ENCODE measurements at places on chromosomes 11 and 22.

- DNase-seq = no peak
Measured at GRCh38 chr11:4641501-4641900, 2.3 kb upstream of the OR51E1 start.

DNA sequence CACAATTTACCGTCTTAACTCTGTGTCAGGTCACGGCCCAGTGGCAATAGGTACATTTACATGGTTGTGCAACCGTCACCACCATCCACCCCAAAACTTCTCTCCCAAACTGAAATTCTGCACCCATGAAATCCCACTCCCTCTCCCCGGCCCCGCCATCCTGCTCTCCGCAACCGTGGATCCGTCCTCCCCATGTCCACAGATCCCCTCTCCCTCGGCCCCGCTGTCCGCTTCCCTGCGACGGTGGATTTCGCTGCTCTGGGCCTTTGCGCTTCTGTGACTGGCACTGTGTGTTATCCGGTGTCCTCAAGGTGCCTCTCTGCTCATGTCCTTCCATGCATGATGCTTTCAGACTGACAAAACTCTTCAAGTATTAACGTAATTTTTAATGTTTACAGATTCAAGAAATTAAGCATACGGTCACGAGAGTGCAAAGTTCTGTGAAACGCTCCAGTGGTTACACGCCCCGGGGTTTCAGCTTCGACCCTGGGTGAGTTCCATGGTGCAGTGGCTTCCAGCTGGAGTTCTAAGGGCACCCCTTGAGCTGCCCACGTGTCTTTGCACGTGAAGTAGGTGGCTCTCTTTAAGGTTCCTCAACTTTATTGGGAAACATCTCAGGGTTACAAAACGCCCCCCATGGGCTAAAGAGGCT is 76.4 kb downstream of the KCNQ1 start:
- no peak for DNase-seq

DNA sequence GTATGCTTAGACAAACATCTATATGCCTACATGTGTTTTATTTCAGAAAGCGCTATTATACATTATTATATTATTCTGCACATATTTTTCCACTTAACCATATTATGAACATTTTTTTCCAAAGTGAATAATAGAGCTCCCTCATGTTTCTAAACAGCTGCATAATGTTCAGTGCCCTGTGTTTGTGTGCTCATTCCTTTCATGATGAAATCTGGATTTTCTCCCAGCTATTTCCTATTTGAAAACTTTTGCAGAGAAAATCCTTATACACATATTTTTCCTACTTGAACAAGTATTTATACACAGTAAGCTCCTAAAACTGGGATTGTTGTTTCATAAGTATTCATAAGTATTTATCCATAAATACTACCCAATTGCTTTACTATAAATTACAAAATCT is 18.1 kb upstream of the RFPL2 start:
- DNase-seq = no peak

DNA sequence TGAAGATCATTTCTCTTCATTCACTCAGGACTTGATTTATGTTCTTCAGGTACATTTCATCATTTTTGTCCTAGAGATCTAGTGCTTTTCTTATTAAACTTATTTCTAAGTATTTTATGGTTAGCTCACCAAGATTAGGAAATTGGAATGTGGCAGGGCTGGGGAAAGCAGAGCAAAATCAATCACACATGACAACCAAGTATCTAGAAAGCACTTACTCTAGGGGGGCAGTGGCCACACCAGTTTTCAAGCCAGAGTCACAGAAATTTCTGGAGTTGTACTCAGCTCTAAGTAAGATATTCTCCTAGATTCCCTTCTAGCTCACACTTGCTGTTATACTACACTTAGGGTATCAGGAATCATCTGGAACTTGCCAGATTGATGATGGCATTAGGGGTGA is 33.3 kb upstream of the MYEOV start:
- no peak for DNase-seq

DNA sequence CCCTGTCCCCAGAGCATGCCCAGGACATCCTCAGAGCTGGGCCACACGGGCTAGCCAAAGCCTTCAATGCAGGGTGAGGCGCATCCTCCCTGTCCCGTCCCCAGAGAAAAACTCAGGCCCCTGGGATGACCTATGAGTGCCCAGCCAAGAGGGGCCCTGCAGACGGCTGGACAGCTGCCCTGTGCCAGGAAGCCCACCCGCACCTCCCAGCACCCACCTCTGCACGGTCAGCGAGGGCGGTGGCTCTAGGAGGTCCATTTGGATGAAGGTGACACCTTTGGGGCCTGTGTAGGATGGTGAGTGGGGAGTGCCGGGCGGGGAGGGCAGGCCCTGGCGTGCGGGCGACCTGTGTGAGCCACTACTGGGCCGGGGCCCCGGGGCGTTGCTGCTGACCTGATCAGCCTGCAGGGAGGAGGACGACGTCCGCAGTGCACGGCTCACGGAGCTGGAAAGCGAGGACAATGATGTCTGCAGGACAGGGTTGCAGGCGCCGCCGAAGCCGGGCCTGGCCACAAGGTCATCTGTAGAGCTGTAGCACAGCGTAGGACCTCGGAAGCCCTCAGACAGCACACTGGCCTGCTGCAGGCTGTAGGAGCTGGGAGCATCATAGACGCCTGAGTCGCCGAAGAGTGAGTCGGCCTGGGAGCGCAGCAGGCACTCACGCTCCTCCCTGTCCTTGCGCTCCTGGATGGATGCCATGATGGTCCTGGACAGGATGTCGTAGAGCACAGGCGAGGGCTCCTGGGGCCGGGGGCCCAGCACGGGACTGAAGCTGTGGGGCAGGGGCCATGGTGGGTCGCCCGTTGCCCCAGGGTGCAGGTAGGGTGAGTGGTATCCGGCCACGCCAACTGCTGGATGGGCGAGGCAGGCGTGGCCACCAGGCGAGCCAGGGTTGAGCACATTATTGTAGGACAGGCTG is 180.5 kb downstream of the IGLL1 start:
- no peak for DNase-seq

GRCh38 chr11:35714882-35715627 is 52.5 kb downstream of the TRIM44 start:
- no peak for DNase-seq

GRCh38 chr11:111589114-111589513 is 13.1 kb upstream of the SIK2 start:
- no peak for DNase-seq

DNA sequence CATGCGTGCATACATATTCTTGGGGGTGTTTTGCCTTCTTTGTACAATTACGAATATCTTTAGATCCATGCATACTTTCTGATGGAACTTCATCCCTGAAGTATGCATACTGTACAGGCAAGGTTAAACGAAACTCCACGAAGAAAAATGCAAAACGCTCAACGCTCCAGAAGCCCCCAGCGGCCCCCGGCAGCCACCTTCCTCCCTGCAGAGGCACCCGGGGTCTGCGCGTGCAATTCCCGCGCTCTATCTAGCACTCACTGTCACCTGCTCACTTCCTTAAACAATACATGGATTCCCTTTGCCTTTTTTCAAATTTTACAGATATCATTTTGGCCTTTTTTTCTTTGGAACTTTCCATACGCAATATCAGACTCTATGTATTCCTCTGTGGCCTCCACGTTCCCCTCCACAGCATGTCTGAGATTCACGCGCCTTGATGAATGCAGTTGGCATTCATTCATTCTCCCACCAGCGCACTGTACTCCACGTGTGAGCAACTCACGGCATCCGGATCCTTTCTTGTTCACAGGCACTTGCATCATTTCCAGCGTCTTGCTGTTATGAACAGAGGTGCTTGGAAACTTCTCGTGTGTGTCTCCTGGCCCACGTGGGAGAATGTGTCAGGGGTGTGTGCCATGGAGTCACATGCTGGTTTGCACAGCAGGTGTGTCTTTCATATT is 214.3 kb downstream of the CTTN start:
- no peak for DNase-seq

DNA sequence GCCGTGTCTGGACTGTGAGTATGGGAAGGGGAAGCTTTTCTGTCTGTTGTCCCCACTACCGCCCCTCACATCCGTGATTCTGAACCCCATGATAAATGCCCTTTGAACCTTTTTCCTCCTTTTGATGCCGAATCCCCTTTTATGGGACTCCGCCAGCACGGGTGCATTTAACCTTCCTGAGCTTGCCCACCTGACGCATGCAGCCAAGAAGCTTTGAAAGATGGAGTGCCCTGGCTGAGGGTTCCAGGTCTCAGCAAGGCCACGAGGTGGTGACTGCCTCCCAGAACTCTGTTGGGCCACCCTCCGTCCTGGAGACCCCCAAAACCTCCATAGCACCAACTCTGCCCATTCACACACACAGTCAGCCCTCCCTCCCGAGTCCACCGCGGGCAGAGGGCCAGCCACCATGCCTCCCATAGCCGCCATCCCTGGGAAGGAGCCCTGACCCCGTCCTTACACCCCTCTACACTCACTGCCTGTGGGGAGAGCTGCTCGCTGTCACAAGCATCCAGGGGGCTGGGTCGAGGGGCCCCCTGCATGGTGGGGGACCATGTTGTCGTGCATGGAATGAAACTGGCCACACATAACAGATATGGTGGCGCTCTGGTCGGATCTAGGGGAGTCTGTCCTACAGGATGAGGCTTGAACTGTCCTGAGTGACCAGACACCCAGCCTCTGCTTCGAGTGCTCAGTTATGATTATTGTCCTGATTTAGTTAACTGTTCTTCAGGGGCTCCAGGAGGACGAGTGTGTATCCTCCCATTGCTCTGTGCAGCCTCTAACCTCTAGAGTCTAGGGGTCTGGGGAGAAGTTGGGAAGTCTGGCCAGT is 822 bp upstream of the COMT start:
- DNase-seq = no peak

DNA sequence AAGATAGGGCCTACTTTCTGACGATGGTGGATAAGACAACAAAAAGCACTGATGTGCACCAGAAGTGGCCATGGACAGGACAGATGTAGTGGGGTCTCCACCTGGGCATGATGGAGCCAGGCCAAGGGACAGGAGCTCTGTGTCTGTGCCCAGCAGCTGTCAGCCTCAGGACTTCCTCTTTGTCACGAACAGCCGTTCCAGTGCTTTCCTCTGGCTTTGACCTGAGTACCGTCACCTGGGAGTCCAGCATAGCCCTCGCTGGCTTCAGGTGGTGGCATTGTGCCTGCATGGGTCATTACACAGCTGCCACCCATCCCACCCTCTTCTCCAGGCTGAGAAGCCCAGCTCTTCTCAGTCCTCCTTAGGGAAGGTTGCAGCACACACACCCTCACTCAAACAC is 137.8 kb downstream of the GRIK4 start:
- peak; percentile 35 for DNase-seq

DNA sequence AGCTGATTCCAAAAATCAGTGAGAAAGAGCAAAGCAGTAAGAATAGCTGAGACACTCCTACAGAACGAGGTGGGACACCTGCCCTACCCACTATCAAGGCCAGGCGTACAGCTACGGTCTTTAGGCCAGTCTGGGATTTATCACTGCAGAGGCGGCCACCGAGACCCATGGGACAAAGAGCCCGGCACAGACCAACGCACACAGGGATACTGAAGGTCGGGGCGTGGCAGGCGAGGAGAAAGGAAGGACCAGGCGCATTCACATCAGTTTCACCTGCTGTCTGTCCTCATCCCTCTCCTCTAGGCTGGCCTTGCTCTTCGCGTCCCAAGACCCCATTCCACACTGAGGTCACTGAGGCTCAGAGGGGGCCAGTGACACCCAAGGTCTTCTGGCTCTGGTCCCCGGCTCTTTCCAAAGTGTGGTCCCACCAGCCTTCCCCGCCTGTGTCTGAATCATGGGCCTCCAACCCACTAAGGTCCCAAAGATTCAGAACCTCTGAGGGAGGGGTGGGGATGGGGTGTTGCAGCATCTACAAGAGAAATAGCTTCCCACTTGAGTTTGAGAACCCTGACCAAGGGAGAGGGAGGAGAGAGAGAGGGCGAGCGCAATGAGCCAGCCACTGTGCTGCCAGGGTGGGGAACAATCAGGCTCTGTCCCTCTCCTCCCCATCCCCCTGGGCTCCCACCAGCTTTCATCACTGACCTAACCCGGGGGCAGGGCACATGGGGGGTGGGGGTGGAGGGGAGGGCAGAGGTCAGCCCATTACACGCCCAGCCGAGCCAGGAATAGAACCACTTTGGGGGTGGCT is 7.2 kb upstream of the PICK1 start:
- DNase-seq = no peak

DNA sequence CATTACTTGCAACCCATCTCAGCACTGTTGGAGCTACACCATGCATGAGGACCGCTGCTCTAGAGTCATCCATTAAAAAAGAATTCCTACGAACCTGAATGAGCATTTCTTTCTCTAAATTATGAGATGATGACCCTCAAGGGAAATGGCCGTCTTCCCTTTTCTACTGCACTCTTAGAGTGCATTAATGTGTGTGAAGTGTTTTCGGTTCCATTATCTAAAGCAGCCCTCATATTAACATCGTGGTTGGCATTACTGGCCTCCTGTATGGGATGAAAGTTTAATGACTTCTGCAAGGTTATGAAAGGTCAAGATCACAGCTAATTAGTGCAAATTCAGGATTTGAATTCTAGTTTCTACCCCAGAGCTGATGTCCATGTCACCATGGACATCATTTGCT is 16.7 kb downstream of the CD44 start:
- DNase-seq = no peak

DNA sequence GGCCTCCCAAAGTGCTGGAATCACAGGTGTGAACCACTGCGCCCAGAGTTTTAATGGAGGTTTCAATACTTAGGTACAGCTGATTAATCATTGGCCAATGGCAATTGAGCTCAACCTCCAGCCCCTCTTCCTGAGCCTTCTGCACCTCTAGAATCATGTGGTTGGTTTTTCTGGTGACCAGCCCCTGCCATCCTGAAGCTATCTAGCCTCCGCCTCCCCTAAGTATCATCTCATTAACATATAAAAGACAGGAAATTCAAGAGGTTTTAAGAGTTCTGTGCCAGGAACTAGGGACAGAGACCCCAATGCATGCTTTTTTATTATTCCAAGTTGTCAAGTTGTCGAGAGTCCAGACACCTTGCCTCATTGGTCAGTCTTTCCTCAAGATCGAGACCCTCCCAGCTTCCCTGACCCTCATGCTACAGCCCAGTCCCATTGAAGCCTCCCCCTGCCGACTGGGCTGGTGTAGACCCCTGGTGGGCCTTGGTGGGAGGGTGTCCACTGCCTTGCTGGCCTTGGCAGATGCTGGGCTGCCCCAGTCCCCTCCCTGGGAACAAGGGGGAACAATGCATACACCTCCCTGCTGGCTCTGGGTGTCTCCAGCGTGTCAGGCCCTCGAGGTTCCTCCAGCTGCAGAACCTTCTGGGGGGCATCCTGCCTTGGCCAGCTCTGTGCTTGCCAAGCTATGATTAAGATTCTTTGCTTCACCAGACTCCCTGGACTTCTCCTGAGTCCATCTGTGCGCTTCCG is 148.0 kb downstream of the CTTN start:
- no peak for DNase-seq

DNA sequence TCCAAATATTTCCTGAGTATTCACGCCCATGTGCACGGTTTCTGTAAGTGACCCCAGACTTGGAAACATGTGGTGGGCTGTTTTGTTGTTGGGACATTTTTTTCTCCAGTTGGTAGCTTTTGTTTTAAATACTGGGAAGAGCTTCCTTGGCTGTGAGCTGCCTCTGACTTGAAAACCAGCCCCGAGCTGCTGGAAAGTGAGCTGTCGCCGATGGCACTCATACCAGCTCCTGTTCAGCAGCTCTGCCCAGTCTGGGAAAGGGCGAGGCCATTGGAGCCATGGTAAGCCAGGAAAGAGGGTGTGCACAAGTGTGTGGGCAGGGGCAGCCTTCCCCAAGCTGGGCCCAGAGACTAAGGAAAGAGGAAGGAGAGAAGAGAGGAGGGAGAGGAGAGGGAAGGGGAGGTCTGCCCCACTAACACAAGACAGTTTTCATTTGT is 3.2 kb upstream of the FLI1 start:
- DNase-seq = no peak

- DNase-seq = no peak
Measured at GRCh38 chr11:74265256-74265655, 46.2 kb downstream of the P4HA3 start.
